ENCODE measurements at places on chromosomes 11 and 22.

DNA sequence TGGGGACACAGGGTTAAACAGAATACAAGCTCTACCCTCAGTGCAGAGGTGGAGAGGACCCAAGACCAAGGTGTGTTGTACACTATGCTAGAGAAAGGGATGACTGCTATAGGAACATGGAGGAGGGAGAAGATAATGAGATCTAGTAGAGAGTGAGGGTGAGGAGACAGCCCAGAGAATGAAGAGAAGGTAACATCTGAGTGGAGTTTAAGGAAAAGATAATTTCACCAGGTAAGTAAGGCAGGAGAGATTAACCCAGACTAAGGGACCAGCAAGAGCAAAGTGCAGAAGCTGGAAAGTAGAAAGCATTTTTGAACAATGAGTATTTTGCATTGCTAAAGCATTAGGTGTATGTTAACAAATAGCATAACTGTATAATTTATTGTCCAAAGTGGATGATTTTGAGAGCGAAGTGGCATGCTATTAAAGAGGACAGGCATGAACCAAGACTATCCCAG, 128.8 kb downstream of the RASSF10 start:
- DNase-seq: no peak

DNA sequence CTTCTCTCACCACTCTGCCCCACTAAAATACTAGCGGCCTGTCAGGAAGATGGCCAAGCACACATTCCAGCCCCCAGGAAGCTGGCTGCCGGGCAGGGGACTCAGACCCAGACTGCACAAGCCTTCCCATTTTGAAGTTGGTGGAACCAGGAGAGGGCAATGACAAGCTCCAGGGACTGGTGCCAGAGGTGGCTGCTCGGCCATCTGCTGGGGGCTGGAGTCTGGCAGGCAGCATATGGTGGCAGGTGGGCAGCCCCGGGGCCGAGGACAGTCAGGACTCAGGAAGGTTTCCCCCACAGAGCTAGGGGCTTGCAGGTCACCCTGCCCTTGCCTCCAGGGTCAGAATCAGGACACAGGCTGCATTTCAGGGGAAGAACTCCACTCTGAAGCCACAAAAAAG, 22.6 kb downstream of the KCNJ5 start:
- DNase-seq: no peak

DNA sequence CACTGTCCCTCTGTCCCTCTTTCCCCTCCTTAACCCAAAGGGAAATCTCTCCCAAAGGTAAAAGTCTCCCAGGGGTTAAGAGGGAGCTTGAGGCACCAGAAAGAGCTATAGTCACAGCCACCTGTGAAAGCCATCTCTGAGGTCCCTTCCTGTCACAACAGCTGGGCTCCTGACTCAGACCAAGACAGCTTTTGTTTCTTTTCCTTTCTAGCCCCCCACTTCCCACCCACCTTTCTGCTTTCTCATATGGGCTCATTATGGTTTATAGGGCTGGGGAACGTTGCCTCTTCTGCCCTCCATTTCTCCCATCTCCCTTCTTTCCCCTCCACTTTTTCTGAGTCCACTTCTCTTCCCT, 19.1 kb downstream of the MIF start:
- DNase-seq: no peak

DNA sequence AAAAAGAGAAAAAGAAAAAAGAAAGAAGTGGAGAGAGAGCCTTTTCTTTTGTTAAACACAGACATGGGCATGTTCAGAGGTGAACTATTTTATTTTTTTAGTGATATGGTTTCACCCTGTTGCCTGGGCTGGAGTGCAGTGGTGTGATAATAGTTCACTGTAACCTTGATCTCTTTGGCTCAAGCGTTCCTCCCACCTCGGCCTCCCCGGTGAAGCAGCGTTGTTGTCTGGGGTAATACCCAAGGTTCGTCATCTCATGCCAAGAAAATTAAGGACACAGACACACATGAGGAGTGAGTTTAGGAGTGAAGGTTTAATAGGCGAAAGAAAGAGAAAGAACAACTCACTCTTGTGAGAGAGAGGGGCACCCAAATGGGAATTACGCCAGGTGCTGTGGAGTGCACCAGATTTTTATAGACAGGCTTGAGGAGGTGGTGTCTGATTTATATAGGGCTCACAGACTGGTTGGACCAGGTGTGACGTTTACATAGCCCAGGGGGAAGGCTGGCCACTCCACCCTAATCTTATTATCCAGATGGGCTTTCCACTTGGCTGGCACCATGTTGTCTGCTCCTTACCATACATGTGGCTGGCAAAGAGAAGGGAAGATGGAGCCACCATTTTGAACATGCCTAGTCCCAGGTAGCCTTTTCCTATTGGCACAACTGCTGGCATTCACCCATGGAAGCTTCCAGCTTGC, 42.3 kb downstream of the GRAMD1B start:
- no peak for DNase-seq

- DNase-seq: no peak
Measured at GRCh38 chr22:35257002-35257320, 332 bp upstream of the HMGXB4 start.

DNA sequence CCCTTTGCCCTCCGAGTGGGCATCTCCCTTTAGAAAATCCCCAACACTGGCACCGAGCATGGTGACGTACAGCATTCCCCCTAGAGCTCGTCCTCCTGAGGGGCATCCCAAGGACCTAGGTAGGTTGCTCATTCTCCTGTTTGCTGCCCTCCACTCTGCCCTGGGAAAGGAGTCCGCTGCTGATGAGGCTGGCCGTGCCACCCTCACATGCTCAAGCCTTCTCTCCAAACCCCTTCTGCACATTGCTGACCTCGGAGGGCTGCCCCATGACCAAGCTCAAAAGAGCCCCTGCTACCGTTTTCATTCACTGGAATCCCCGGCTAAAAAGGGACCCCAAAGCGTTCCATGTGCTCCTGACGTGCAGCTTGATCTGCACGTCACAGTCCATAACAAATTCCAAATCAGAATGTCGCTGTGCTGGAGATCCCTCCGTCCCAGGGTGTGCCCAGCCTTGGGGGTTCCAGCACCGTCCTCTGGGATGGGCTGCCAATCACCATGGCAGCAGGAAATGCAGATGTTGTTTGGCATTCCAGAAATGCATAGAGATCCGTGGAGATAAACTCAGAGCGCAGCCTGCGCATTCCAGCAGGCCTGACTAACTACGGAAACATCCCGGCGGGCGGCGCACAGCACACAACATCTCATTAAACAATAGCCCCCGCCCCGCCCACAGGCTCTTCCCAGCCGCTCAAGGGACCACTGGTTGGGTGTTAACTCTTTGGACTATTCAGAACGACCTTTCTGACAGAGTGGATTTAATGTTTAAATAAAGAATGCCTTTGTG, 26.3 kb upstream of the GNB1L start:
- peak; percentile 96 for DNase-seq

DNA sequence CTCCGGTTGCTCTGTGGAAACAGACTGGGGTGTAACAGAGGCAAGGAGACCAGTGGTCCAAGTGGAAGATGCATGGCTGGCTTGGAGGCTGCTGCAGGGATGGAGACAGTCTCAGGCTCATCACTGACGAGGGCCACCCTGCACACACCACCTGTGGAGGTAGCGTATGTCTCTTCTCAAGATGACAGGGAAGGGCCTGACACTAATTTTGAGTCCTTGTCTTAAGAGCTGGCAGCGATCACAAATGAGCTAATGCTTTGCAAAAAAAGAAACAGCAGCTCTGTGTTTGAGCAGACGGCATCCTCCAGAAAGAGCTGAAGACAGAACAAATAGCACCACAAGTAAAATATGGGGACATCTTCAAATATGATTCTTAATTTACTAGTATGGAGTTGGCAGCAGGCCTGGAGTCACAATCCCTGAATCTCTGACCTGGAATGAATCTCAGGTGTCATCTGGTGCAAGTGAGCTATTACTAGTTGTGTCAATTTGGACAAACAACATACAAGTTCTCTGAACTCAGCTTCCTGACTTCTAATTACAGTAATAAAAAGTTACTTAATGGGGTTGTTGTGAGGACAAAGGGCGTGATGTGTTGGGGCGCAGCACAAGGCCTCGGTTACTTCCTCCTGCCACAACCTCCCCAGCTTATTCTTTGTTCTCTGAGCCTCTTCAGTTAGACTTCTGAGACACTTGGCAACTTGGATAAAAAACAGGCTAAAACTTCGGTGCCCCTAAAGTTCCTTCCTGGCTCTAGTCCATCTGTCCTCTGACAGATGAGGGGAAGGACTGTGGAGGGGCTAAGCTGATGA, 95.2 kb upstream of the BID start:
- DNase-seq: no peak

- no peak for DNase-seq
Measured at GRCh38 chr11:124716591-124716990, 23.2 kb upstream of the NRGN start.

GRCh38 chr22:17083811-17084441, 874 bp upstream of the IL17RA start:
- no peak for DNase-seq

- no peak for DNase-seq
Measured at GRCh38 chr11:115618428-115618827, 114.2 kb upstream of the CADM1 start.

- no peak for DNase-seq
Measured at GRCh38 chr22:21020802-21021429, 6.0 kb downstream of the P2RX6 start.

GRCh38 chr22:19879992-19880785, 25.5 kb upstream of the GNB1L start:
- no peak for DNase-seq

DNA sequence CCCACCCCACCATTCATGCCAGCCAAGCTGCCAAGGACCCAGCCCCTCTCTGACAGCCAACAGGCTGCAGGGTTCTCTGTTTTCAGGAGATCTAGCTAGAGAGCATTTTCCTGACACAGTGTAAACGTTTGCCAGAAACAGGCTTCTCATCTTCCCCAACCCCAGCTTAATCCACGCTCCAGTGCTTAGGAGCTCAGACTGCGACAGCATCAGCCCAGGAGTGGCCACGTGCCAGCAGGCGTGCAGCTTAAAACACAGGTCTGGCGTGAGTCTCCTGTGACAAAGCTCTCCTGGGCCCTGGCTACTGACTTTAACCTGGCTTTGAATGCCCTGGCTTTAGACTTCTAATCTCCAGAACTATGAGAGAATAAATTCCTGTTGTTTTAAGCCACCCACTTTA, 66.6 kb downstream of the GALNT18 start:
- no peak for DNase-seq

GRCh38 chr11:8258784-8259183, 4.9 kb downstream of the LMO1 start:
- DNase-seq: no peak

DNA sequence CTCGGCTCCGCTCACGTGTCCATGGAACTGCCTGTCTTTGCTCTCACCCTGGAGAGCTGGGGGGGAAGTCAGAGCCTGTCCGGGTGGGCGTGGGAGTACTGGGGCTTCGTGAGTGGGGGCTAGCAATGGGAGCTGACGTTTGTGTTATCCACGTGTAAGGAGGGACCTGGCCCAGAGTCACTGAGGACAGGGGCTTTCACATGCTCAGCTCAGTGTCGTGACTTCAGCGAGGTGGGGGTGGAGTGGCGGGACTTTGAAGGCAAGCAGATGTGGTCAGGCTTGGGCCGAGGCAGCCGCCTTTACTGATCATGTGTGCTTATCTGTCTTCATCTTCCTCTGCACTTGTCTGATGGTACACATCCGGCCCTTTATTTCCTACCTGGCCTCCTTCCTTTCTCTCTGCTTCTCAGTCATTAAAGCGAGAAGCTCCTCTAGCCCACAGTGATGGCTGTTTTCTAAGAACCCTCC, 113.1 kb upstream of the NNMT start:
- no peak for DNase-seq

DNA sequence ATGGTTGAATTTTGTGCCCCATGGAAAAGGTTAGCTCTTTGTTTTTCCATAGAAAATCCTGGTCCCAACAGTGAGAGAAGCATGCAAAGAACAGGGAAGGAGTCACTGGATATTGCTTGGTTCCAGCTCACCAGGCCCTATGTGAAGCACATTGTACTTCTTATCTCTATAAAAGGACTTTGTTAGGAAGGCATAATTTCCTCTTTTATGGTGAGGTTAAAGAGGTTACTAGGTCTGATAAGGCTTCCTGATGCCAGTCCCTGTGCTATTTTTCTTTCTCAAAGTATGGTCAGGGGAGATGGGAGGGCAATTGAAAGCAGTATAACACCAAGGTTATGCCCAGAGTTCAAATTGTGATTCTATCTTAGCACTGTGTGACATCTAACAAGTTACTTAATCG, 162.6 kb downstream of the KIF18A start:
- no peak for DNase-seq

- no peak for DNase-seq
Measured at GRCh38 chr11:70111269-70112016, 33.3 kb downstream of the ANO1 start.

GRCh38 chr11:1353383-1354124, 36.2 kb upstream of the BRSK2 start:
- DNase-seq: no peak

DNA sequence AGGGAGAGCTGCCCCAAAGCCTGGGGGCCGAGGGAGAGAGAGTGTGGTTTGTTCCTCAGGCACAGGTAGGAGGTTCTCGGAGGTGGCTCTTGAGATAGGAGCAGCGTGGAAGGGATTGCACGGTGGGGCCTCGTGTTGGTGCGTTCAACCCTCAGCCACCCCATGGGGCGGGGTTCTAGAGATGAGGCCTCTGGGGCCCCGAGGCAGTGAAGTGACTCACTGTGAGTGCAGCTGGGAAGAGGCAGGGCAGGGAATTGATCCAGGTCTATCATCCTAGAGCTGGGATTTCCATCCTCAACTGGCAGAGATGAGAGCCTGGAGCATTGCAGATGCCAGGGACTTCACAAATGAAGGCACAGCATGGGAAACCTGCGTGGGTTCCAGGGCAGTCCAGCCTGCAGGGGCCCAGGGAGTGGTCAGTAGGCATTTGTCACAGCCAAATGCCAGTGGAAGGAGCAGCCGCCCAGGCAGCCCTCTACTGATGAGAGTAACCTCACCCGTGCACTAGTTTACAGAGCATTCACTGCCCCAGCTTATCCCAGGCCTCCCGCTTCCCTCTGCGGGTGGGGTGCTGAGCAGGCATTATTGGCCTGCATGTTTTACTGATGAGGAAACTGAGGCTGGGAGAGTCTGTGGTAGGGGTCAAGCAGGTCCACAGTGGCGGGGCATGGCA, 5.1 kb upstream of the SMARCB1 start:
- no peak for DNase-seq

DNA sequence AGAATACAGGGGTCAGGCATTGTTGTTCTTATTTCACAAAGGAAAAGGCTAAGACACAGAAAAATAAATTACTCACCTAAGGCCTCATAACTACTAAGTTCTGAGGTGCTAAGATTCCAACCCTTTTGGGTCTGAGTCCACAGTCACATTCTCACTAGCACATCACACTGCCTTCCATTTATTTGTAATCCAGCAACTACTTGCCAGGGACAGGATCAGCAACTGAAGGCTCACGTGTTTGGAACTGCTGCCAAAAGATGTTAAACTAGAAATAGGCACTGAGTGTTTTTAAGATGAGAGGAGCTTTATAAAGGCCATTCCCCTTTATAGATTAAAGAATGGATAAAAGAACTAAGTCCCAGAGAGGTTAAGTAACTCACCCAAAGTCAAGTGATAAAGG, 58.0 kb downstream of the CADM1 start:
- no peak for DNase-seq

Data from lung microvascular endothelial cell (primary cell).